Endothelial cell of umbilical vein (primary cell): ENCODE measurements at places on chromosomes 16 and 17.

GRCh38 chr16:58906981-58907715, 173.0 kb upstream of the GOT2 start:
- no peaks in the 10 kb centered on the region for H3K4me1 ChIP-seq
- no peak overlapping the region for H3K27ac ChIP-seq
- no peaks in the 10 kb centered on the region for H3K27me3 ChIP-seq
- H3K36me3 ChIP-seq: no peaks in the 10 kb centered on the region
- DNase-seq: no peak

DNA sequence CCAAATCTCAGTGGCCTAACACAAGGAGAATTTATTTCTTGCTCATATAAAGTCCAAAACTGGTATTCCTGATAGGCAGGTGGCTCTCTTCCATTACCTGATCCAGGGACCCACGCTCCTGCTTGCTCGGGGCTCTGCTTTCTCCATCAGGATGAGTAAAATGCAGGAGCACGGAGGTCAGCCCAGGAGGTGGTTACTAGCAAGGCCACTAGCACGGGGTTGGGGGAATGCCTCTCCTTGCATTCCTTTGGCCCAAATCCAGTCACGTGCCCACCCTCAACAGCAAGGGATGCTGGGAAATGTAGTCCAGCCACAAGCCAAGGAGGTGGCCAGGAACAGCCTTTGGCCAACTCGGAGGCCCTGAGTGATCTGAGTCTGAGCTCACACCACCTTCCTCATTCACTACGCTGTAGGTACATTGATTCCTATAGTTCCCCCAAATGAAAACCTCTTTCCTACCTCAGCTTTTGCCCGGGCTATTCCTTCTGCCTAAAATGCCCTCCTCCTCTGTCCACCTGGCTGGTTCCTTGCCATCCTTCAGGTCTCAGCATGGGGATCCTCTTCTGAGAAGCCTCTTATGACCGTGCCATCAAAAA, 38.3 kb upstream of the HAPSTR1 start:
- no peaks in the 10 kb centered on the region for H3K27me3 ChIP-seq
- H3K4me1 ChIP-seq: peaks cover 4% of the 10 kb centered on the region
- H3K4me3 ChIP-seq: no peak overlapping the region
- DNase-seq: peak; percentile 70
- no peak overlapping the region for H3K27ac ChIP-seq
- H3K36me3 ChIP-seq: no peaks in the 10 kb centered on the region

DNA sequence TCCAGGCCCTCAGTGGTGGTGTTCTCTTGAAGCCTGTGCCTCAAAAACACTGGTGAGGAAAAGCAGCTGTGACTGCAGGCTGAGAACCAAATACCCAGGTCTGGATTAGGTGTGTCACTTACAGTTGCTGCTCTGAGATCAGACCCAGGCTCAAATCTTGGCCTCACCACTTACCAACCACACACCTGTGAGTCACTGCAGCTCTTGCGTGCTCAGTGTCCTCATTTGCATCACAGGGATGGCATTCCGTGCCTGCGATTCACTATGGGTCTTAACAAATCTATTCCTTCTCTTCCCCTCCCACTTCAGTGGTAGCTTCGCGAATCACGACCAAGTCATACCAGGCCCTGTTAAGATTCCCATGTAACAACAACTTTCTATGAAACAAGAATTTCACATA, 233.4 kb upstream of the HSBP1 start:
- DNase-seq: no peak
- no peaks in the 10 kb centered on the region for H3K36me3 ChIP-seq
- H3K27ac ChIP-seq: no peak overlapping the region
- H3K4me1 ChIP-seq: no peaks in the 10 kb centered on the region

- H3K27ac ChIP-seq: no peak overlapping the region
- no peak overlapping the region for H3K4me3 ChIP-seq
- H3K27me3 ChIP-seq: no peaks in the 10 kb centered on the region
- peaks cover 18% of the 10 kb centered on the region for H3K36me3 ChIP-seq
- no peak for DNase-seq
Observed at GRCh38 chr16:84087001-84087400, 29.7 kb downstream of the MBTPS1 start.

- DNase-seq: no peak
- peaks cover 15% of the 10 kb centered on the region for H3K4me1 ChIP-seq
- no peak overlapping the region for H3K27ac ChIP-seq
- H3K27me3 ChIP-seq: no peaks in the 10 kb centered on the region
- no peak overlapping the region for H3K4me3 ChIP-seq
Observed at GRCh38 chr16:89393738-89394406, 96.5 kb downstream of the ANKRD11 start.

DNA sequence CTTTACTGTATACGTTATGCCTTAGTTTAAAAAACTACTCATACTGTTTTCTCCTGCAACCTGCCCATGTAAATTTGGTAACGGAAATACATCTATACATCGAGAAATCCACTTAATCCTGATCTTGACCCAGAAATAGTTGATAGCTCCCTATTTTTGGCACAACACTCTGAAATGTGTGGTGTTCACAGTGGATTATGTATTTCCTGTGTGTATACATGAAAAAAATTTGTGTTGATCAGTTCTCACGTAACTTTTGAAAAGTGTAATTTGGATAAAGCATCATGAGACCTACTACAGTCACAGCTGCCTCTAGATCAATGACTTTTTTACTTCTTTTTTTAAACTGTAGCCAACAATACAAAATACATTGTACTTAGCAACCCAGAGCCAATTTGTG, 90.7 kb downstream of the VMP1 start:
- no peak overlapping the region for H3K4me3 ChIP-seq
- no peak overlapping the region for H3K27ac ChIP-seq
- no peaks in the 10 kb centered on the region for H3K36me3 ChIP-seq

- H3K4me3 ChIP-seq: no peak overlapping the region
- no peaks in the 10 kb centered on the region for H3K27me3 ChIP-seq
- peaks cover 48% of the 10 kb centered on the region for H3K4me1 ChIP-seq
- no peaks in the 10 kb centered on the region for H3K36me3 ChIP-seq
- DNase-seq: no peak
Observed at GRCh38 chr17:40068129-40068581, 5.4 kb downstream of the THRA start.

DNA sequence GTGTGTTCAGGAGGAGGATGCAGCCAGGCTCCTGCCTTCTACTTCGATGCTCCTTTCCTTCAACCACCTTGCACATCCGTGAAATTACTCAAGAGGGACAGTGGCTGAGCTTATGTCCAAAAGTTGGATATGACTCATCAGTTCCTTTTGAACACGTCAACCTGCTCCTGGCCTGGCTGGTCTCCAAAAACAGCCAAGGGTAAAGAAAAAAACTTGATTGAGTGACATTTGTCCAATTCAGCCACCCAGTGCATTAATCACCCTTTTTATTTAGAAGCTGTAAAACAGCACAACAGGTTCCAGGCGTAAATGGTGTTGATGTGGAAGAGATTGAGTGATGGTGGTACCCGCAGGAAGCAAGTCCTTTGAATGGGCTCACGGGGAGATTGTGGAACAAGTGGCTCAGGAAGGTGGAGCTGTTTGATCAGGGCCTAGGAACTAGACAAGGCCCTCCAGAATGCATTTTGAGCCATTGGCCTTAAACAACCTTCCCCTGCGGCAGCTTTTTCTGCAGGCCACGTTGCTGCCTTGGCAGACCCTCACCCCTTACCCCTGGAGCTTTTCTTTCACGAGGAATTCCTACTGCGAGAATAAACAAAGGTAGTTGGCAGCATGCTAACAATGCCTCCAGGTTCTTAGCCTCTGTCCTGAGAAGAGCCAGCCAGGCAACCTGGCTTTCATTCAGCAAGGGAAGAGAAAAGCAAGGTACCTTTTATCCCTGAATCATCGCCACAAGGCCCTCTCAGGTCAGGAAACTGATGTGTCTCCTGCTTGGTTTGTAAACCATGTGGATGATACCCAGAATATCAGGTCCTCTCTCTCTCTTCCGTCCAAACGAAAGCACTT, 173.3 kb upstream of the CACNG5 start:
- H3K4me1 ChIP-seq: peaks cover 13% of the 10 kb centered on the region
- no peaks in the 10 kb centered on the region for H3K36me3 ChIP-seq
- H3K27ac ChIP-seq: peak overlapping the region; percentile 26
- peak; percentile 66 for DNase-seq
- H3K27me3 ChIP-seq: no peaks in the 10 kb centered on the region
- no peak overlapping the region for H3K4me3 ChIP-seq

DNA sequence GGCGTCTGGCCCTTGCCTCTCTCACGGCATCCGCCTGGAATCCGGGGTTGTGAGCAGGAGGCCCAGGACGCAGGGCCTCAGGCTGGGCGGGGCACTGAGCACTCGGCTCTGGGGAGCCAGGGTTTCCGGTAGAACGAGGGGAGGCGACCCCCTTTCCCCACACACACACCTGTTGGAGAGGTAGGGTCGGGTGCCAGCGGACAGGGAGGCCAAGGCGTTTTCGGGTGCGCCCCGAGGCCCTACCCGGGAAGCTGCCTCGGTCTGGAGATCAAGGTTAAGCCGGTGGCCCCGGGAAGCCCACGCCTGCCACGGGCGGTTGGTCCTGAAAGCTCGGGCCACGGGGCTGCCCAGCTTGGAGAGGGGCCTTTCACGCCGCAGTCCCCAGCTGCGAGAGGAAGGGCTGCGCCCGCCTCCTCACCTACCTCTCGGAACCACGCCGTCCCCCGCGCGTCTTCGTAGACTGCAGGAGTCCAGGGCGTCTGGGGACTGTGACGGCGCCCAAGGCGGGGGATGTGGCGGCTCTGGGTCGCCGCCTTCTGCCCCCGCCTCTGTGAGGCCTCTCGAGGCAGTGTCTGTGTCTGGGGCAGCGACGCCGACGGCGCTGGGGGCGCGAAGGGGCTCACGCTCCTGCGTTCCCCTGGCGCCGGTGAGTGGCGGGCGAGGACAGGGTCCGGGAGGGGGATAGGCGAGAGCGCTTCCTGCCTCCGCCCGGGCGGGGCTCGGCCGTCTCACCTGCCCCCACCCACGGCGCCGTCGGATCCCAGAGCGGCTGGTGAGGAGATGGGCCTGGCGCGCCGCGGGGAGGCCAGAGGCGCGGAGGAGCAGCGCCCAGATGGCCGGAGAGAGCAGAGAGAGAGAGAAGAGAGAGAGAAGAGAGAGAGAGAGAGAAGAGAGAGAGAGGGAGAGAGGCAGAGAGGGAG, 20.3 kb upstream of the HOXB9 start:
- no peak overlapping the region for H3K27ac ChIP-seq
- peaks cover 62% of the 10 kb centered on the region for H3K27me3 ChIP-seq
- no peak for DNase-seq
- H3K4me1 ChIP-seq: no peaks in the 10 kb centered on the region

DNA sequence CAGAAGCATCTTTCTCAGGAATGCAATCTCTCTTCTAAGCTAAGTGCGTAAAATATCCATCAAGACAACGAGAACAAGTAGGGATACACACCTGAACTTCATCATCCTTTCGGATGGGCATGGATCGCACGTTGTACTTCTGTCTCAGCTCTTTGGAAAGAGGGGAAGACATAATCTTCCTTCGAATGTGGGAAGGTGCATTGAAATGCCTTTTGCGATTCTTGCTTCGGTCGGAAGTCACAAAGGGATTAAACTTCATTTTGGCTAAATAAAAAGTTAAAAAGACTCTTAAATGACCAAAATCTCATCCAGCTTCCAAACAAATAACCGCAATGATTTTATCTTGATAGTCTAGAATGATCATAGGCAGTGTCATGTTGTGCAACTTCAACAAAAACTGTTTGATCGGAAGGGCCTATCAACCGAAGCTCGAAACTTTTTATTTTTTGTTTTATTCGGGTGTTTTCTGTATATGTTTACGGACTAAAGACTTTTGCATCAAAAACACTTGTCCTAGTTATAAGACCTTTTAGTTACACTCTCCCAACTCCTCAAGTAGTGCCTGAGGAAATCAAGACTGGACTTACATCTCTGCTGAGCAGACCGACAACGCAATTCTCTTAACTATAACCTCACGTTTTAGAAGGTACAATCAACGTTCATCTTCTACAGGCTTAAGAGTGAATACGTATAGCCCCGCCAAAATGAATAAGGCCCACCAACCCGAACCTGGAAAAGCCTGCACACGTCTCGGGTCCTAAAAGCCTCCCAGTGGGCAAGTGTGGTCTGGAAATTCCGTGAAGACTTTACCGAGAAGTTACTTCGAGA, 727 bp downstream of the RPL26 start:
- peak; percentile 51 for DNase-seq
- peak overlapping the region; percentile 100 for H3K4me3 ChIP-seq
- peak overlapping the region; percentile 78 for H3K27ac ChIP-seq
- H3K4me1 ChIP-seq: peaks cover 39% of the 10 kb centered on the region
- H3K36me3 ChIP-seq: peaks cover 27% of the 10 kb centered on the region
- H3K27me3 ChIP-seq: no peaks in the 10 kb centered on the region

DNA sequence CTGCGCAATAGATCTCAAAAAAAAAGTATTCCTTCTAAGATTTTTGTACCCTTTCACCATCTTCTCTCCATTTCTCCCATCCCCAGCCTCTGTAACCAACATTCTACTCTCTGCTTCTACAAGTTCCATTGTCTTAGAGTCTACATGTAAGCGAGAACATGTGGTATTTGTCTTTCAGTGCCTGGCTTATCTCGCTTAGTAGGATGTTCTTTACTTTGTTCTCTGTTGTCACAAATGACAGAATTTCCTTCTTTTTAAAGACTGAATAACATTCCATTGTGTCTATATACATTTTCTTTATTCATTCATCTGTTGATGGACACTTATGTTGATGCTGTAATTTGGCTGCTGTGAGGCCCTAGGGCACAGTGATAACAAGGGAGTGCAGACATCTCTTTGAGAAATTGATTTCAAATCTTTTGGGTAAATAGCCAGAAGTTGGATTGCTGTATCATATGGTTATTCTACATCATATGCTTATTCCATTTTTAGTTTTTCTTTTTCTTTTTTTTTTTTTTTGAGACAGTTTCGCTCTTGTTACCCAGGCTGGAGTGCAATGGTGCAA, 37.7 kb upstream of the MYH10 start:
- H3K4me3 ChIP-seq: no peak overlapping the region
- H3K27ac ChIP-seq: no peak overlapping the region
- peaks cover 8% of the 10 kb centered on the region for H3K4me1 ChIP-seq
- no peaks in the 10 kb centered on the region for H3K27me3 ChIP-seq
- no peaks in the 10 kb centered on the region for H3K36me3 ChIP-seq
- DNase-seq: peak; percentile 84

- H3K36me3 ChIP-seq: no peaks in the 10 kb centered on the region
- DNase-seq: no peak
- no peak overlapping the region for H3K27ac ChIP-seq
Observed at GRCh38 chr16:55126456-55126855, 195.8 kb downstream of the IRX5 start.

- DNase-seq: no peak
- H3K27me3 ChIP-seq: peaks cover 9% of the 10 kb centered on the region
- H3K36me3 ChIP-seq: no peaks in the 10 kb centered on the region
- no peaks in the 10 kb centered on the region for H3K4me1 ChIP-seq
- H3K27ac ChIP-seq: no peak overlapping the region
- no peak overlapping the region for H3K4me3 ChIP-seq
Observed at GRCh38 chr17:40470932-40471828, 27.9 kb downstream of the IGFBP4 start.

- H3K4me3 ChIP-seq: no peak overlapping the region
- no peak overlapping the region for H3K27ac ChIP-seq
- peaks cover 16% of the 10 kb centered on the region for H3K4me1 ChIP-seq
- no peaks in the 10 kb centered on the region for H3K36me3 ChIP-seq
Observed at GRCh38 chr16:67518676-67519075, 10.0 kb upstream of the RIPOR1 start.

- no peak overlapping the region for H3K27ac ChIP-seq
- H3K4me3 ChIP-seq: no peak overlapping the region
- no peaks in the 10 kb centered on the region for H3K4me1 ChIP-seq
- H3K36me3 ChIP-seq: no peaks in the 10 kb centered on the region
Observed at GRCh38 chr16:10729104-10730048, 14.3 kb upstream of the NUBP1 start.
